ENCODE measurements at places on chromosomes 12 and 14. TPM values are rescaled to one million over a fixed set of nuclear protein-coding genes. Genes with fewer than 3 reads are reported as not detected.

The XRCC3 gene
- 8.4 TPM for total RNA-seq

- no peak overlapping the region for H3K4me3 ChIP-seq
- no peak overlapping the region for H3K27ac ChIP-seq
- no peaks in the 10 kb centered on the region for H3K36me3 ChIP-seq
- H3K27me3 ChIP-seq = no peaks in the 10 kb centered on the region
Observed at GRCh38 chr12:116429826-116430360, 129.3 kb upstream of the MAP1LC3B2 start.

- peak overlapping the region; percentile 5 for H3K27ac ChIP-seq
- DNase-seq = no peak
- H3K4me3 ChIP-seq = no peak overlapping the region
- H3K4me1 ChIP-seq = peaks cover 12% of the 10 kb centered on the region
- H3K36me3 ChIP-seq = no peaks in the 10 kb centered on the region
Observed at GRCh38 chr12:106223485-106224354, 24.1 kb downstream of the CKAP4 start.

DNA sequence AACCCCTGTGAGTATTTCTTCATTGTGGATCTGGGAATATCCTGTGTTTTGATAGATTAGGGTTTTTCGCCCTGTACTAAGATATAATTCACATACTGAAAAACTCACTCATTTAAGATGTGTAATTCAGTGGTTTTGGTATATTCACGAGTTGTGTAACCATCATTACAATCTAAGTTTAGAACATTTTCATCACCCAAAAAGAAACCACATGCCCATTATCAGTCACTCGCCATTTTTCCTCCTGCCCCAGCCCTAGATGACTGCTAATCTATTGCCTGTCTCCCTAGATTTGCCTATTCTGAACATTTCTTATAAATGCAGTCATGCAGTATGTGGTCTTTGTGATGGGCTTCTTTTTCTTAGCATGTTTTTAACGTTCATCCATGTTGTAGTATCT, 67.9 kb upstream of the ATF1 start:
- H3K36me3 ChIP-seq = peaks cover 38% of the 10 kb centered on the region
- no peak overlapping the region for H3K4me3 ChIP-seq
- no peaks in the 10 kb centered on the region for H3K27me3 ChIP-seq
- H3K27ac ChIP-seq = no peak overlapping the region
- no peak for DNase-seq

The OR4E2 gene
- not detected for total RNA-seq
